Stimulated activated memory B cell treated with anti-CD40 and anti-IgM and Interleukin-4, amounts not matched to agents 10 μg/mL and 1 μg/mL and 100 μg/mL, for 72 hours (primary cell): ENCODE measurements at places on chromosomes 3 and 15.

DNA sequence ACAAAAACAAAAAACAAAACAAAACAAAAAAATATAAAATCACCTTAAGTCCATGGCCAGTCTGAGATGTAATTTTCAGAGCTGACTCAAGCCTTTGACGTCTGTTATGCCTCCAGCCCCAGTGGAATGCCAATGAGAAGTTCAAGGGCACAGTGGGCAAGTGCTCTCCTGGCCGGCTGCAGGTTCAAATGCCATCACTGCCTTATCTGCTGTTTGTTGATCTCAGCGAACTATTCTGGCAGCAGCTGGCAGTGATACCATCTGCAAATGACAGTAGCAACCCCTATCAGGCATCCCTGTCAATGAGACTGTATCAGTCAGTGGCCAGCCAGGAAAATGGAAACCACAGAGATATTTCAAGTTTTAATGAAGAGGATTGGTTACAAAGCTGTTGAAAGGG lies 10.8 kb upstream of the PDE8A start:
- ATAC-seq, result no peak

GRCh38 chr3:55549177-55549576 lies 62.1 kb upstream of the WNT5A start:
- ATAC-seq, result no peak

- no peak for ATAC-seq
Observed at GRCh38 chr3:195021692-195022091, 249.3 kb downstream of the XXYLT1 start.

- no peak for ATAC-seq
Observed at GRCh38 chr15:45347989-45348388, 30.4 kb downstream of the GATM start.

GRCh38 chr3:37310666-37311050 lies 136.3 kb upstream of the LRRFIP2 start:
- no peak for ATAC-seq

DNA sequence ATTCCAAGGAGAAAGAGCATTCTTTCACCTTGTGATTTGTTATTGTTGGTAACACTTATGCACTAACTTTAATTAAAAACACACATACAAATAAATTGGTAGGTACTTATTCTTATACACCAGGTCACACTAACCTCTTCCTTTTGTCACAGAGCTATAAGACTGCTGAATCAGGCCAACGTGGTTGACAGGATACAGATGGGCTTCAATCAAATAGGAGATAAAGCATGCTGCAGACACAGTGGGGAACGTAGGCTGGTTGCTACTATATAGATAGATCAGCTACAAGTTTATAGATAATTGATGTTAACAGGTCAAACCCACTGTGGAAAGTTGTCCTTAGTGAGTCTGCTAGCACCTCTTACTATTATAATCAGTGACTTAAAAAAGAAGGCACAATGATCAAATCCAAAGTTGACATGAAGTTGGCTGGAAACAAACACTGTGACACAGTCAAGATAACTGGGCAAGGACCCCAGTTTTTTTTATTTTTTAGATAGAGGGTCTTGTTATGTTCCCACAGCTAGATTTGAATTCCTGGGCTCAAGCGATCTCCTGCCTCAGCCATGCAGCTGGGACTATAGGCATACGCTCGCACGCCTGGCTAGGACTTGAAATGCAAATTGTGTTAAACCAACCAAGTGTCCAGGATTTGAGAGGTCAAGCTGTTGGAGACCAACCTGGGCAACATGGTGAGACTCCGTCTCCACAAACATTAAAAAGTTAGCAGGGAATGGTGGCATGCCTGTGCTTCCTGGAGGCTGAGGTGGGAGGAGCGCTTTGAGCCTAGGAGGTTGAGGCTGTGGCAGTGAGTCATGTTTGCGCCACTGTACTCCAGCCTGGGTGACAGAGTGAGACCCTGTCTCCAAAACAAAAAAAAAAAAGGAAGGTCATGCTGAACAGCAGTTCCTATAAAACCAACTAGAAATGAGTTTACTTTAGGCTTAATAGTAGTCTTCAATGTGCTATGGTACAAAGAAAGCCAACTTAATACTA lies 97.9 kb upstream of the MEX3B start:
- no peak for ATAC-seq

GRCh38 chr3:115666920-115667737 lies 43.8 kb downstream of the GAP43 start:
- ATAC-seq, result peak; percentile 68

- ATAC-seq, result no peak
Observed at GRCh38 chr15:66886686-66887273, 178.6 kb upstream of the SMAD3 start.

- no peak for ATAC-seq
Observed at GRCh38 chr3:170780955-170781354, 89.0 kb downstream of the RPL22L1 start.

DNA sequence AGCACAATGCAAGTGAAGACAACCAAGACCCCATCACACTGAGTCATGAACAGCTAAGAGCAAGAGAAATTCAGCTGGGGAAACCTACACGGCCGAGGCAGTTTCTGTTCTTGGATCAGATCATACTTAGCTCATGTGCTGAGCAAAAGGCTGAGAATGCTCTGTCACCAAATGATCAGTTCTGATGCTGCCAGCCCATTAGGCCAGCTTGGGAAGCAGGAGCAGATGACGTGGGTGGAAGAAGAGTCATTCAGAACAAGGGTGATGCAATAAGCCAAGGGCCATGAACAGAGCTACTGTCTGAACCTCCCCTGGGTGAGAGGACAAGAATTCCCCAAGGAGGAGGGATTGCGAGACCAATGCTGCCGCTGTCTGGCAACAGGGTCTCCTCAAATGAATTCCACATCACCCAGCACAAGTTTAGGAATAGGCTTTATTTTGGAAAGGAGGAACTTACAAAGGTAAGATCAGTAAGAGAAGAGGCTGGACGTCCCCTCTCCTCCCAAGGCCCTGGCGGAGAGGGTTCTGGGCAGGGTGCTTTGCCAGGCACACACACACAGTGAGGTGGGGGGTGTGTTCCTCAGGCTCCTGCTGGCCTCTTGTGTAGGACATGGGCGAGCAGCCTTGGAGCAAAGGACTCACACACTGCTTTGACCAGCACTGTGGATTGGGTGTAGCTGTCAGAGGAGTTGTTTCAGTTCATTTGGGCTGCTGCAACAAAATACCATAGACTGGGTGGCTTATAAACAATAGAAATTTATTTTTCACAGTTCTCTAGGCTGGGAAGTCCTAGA lies 65.6 kb upstream of the CTXND1 start:
- no peak for ATAC-seq
